Pulmonary artery endothelial cell (primary cell): ENCODE measurements at places on chromosomes 1 and 21. TPM values are rescaled to one million over a fixed set of nuclear protein-coding genes. Genes with fewer than 3 reads are reported as not detected.

DNA sequence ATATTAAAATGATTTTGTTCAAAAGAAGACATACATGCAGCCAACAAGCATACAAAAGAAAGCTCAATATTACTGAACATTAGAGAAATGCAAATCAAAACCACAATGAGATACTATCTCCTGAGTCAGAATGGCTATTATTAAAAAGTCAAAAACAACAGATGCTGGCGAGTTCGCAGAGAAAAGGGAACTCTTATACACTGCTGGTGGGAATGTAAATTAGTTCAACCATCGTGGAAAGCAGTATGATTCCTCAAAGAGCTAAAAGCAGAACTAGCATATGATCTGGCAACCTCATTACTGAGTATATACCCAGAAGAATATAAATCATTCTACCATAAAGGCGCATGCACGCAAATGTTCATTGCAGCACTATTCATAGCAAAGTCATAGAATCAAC lies 126.0 kb upstream of the HMCN1 start:
- no peak for DNase-seq

GRCh38 chr1:163562355-163562754 lies 240.6 kb downstream of the NUF2 start:
- no peak for DNase-seq

DNA sequence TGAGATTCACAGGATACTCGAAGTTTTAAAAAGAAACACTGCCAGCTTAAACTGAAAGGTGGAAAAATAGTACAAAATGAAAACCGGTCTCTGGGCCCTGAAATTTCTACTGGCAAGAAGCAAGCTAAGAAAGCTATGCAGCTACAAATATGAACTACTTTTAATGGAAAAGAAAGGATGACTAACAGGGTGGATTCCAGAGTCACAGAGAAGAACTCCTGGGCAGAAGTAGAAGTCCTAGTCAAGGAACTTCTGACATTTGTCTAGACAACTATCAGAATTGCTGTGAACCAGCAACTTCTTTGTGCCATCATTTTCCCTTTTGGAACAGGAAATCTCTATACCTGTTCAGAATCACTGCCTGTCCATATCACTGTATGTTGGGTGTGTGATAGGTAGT lies 38.1 kb downstream of the CD160 start:
- no peak for DNase-seq

- no peak for DNase-seq
Observed at GRCh38 chr1:51296383-51297357, 33.7 kb downstream of the TTC39A start.

The GBP7 gene
- total RNA-seq, result not detected in 2 replicates

DNA sequence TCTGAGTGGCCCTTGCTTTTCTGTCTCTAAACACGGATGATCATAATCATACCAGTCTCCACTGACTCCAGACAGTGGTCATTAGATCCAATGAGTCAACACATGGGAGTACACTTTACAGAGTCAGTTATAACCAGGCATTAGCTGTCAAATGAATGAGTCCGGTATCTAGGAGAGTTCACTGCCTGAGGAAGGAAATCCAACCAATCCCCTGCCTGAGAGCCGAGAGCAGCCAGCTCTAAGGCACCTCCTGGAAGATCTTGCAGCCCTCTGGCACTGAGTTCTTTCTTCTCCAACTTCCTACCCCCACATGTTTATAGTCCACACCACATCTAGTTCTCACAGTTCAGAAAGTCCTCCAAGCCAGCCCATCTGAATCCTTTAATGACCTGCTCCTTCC lies 29.4 kb upstream of the RBM15 start:
- no peak for DNase-seq

The ZBTB8B gene
- under 0.01 and 0.07 TPM in 2 replicates for total RNA-seq

The S100A7 gene
- total RNA-seq, result not detected in 2 replicates

- DNase-seq, result no peak
Observed at GRCh38 chr1:7508052-7508933, 262.8 kb upstream of the VAMP3 start.

- no peak for DNase-seq
Observed at GRCh38 chr1:205576011-205576410, 55.8 kb downstream of the ELK4 start.

DNA sequence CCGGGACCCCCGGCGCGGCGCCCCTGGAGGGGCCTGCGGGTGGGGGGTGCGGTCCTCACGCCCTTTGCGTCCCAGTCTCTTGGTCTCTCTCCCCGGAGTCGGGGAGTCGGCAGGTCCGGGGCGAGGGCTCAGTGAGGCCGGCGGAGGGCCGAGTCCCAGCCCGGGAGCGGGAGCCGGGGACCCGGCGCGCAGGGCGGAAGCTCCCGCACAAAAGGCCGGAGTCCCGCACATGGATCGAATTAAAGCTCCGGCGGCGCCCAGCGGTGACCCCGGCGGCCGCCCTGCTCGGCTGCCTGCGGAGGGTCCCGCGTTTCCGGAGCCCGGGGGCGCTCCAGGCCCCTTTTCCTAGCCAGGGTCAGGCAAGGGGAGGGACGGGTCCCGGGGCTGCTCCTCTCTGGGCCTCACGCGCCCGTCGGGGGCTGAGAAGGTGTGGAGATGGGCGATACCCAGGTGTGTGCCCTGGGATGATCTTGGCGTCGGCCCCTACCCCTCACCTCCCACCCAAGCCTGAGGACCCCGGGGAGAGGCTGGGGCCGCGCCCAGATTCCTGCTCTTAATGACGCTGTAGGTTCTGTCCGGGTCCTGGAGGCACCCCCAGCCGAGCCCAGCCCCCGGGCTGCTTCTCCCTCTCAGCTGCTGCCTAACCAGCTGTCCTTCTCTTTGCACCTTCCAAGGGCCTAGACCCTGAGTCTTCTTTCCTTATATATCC lies 512 bp downstream of the FBLIM1 start:
- DNase-seq, result no peak

The CFHR3 gene
- not detected in 2 replicates for total RNA-seq
